Neural crest cell (in vitro differentiated cells): ENCODE measurements at places on chromosomes 3 and 15. TPM values are rescaled to one million over a fixed set of nuclear protein-coding genes. Genes with fewer than 3 reads are reported as not detected.

GRCh38 chr3:17423786-17424536, 318.5 kb downstream of the TBC1D5 start:
- no peaks in the 10 kb centered on the region for H3K27me3 ChIP-seq
- no peak for DNase-seq
- H3K27ac ChIP-seq = no peak overlapping the region
- H3K36me3 ChIP-seq = no peaks in the 10 kb centered on the region
- H3K4me1 ChIP-seq = no peaks in the 10 kb centered on the region
- H3K4me3 ChIP-seq = no peak overlapping the region

DNA sequence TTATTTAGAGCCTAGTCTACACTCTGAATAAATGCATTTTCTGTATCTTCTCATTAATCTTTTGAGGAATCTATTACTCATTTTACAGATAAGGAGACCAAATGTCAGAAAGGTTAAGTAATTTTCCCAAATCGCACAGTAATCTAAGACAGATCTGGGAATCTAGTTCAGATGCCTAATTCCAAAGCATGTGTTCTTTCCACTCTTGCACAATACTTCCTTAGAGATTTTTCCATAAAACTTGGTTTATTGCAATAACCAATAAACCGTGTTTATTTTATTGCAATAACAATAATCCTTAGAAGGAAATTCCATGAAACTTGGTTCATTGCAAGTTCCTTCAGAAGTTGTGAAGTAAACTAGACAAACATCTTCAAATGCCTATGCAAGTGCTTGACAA, 17.4 kb upstream of the COL8A1 start:
- DNase-seq = no peak
- no peaks in the 10 kb centered on the region for H3K27me3 ChIP-seq
- H3K4me1 ChIP-seq = no peaks in the 10 kb centered on the region
- no peak overlapping the region for H3K27ac ChIP-seq
- H3K4me3 ChIP-seq = no peak overlapping the region

DNA sequence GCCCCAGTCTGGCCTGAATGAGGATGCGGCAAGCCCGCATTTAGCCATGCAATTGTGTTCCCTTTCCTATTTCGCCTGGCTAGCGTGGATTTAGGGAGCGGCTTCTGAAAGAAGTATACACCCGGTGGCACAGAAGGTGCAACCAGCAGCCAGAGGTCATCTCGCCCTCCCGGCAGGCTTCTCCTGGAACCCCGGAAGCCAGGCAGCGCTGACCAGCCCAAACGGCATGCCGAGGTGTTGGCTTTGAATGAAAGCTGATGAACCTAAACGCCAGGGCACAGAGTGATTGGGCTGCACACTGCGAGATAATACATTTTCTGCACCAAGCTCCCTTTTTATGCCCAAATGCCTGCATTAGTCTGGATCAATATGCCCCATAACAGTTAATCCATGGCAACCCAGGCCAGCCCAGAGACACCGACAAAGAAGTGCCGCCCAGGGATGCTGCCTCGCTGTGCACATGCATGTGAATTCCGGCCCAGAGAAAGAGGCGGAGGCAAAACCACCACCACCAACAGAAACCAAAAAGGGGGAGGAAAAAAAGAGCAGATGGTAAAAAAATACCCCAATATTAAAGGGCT, 1.4 kb downstream of the SRGAP3 start:
- peak overlapping the region; percentile 67 for H3K27ac ChIP-seq
- H3K4me3 ChIP-seq = peak overlapping the region; percentile 89
- H3K36me3 ChIP-seq = peaks cover 5% of the 10 kb centered on the region
- H3K27me3 ChIP-seq = no peaks in the 10 kb centered on the region
- DNase-seq = peak; percentile 20

DNA sequence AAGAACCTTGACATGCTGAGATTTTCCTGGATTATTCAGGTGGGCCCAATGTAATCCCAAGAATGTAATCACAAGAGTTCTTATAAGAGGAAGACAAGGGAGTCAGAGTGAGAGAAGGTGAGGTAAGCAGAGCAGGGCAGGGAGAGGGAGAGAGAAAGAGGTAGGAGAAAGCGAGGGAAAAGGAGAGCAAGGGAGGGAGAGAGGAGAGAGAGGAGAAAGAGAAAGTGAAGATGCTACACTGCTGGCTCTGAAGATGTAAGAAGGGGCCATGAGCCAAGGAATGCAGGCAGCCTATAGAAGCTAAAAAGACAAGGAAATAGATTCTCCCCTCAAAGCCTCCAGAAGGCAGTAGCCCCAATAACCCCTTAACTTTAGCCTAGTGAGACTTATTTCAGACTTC, 28.7 kb upstream of the FAM98B start:
- H3K27me3 ChIP-seq = peaks cover 22% of the 10 kb centered on the region
- no peak overlapping the region for H3K27ac ChIP-seq
- H3K36me3 ChIP-seq = no peaks in the 10 kb centered on the region
- DNase-seq = no peak
- no peak overlapping the region for H3K4me3 ChIP-seq

- no peaks in the 10 kb centered on the region for H3K27me3 ChIP-seq
- H3K4me3 ChIP-seq = peak overlapping the region; percentile 87
- H3K27ac ChIP-seq = peak overlapping the region; percentile 99
- no peaks in the 10 kb centered on the region for H3K36me3 ChIP-seq
These were observed 141.1 kb downstream of the PGPEP1L start for GRCh38 chr15:98866511-98866910.

DNA sequence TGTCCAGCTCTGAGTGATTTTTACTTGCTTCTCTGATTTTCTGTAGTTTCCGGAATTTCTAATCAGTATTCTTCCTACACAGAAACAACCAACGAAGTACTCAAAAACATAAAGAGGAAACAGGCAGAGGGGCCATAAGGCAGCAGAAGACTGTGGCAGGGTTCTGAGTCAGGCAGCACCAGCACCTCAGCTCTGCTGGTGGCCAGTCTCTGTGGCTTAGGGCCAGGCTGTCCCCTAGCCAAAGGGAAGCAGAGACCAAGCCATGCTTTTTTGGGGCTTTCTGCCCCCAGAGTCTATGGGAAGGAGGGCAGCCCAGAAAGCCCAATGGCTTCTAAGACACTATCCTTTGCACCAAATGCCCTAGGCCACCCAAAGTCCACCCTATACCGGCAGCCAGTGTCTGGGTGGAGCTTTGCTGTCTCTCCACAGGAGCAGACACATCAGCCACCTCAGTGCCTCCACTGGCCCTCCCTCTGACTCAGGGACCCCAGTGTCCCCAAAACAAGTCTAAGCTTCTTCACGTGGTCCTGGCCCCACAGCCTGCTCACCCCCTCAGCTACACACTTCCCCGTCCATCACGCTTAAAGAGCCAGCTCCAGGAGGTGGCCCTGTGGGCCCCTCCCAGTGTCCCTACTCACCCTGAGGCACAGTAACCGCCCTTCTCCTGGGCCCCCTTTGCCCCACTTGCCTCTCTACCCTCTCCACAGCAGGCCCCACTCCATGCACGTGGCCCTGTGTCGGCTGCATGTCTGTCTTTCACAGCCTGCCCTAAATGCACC, 46.2 kb downstream of the CCDC12 start:
- no peak overlapping the region for H3K4me3 ChIP-seq
- peaks cover 6% of the 10 kb centered on the region for H3K36me3 ChIP-seq
- H3K27ac ChIP-seq = peak overlapping the region; percentile 52
- no peak for DNase-seq
- peaks cover 14% of the 10 kb centered on the region for H3K4me1 ChIP-seq
- no peaks in the 10 kb centered on the region for H3K27me3 ChIP-seq

- no peak for DNase-seq
- H3K4me1 ChIP-seq = peaks cover 5% of the 10 kb centered on the region
- H3K27me3 ChIP-seq = peaks cover 5% of the 10 kb centered on the region
- no peak overlapping the region for H3K4me3 ChIP-seq
- H3K36me3 ChIP-seq = no peaks in the 10 kb centered on the region
These were observed 40.0 kb downstream of the TYRO3 start for GRCh38 chr15:41599061-41599460.

DNA sequence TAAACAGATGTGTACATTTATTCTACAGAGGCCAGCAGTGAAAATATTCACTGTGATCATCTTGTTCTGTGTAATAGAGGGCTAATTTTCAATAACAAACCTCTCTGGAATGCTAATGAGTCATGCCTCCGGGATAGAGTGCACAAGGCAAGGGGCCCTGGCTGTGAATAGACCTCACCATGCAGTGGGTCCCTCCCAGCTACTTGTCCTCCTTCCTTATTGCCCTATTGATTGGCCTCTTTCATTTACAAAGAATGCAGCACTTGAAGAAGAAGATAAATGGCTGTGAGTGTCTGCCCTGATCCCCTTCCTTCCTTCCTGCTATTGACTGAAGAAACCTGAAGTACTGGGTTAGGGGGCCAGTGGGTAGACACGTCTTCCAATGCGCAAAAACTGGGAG, 436.3 kb downstream of the WDR72 start:
- H3K4me1 ChIP-seq = peaks cover 26% of the 10 kb centered on the region
- H3K27ac ChIP-seq = no peak overlapping the region
- H3K4me3 ChIP-seq = peak overlapping the region; percentile 20
- peaks cover 3% of the 10 kb centered on the region for H3K27me3 ChIP-seq
- no peaks in the 10 kb centered on the region for H3K36me3 ChIP-seq

DNA sequence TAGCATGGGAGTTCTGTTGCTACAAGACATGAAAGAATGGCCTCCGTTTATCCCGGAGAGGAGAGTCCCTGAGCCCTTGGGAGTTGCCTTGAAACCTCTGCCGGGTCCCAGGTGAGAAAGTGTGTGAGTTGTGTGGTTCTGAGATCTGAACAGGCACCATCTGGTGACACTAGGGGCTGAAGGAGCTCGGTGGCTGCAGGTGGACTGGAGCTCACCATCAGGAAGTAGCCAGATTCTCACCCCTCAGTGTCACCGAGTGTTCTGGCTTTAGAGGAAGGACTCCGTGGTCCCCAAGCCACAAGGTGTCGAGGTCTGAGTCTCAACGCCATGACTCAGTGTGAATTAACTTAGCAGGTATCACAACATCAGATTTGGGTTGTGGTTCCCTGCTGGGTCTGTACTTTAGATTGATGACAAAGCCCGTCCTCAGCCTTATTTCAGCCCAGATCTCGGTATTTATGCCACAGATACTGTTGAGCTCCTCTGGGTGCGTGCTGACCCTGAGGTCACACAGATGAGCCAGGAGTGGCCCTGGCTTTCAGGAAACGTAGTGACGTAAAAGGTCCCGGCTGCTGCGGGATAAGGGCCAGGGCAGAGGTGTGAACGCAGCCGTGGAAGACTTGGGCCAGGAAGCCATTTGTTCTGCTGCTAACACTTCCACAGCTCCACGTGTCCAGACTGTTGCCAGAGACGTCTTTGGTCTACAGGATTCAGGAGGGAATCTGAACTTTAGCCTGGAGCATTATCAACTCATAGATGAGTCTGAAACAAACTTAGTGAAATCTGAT, 54.4 kb downstream of the PGPEP1L start:
- DNase-seq = no peak
- H3K27me3 ChIP-seq = no peaks in the 10 kb centered on the region
- no peak overlapping the region for H3K4me3 ChIP-seq
- peaks cover 2% of the 10 kb centered on the region for H3K36me3 ChIP-seq
- H3K27ac ChIP-seq = peak overlapping the region; percentile 57
- no peaks in the 10 kb centered on the region for H3K4me1 ChIP-seq

DNA sequence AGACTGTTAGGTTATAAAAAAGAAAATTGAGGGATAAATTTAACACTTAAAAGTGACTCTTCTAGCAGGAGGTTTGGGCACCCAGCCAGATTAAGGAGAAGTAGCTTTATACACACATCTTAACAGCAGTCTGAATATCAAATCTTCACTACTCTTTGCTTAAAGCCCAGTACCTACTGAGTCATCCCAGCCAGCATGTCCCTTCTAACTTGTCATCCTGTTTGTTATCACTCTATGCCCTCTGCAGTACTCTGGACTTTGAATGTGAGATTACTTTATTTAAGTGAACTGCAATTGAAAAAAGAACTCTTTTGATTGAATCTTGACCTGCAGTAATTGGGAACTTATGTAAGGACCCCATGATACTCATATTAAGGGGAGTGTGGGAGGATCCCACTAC, 77.6 kb downstream of the FHIT start:
- no peak for DNase-seq
- peaks cover 7% of the 10 kb centered on the region for H3K4me1 ChIP-seq
- H3K36me3 ChIP-seq = no peaks in the 10 kb centered on the region

DNA sequence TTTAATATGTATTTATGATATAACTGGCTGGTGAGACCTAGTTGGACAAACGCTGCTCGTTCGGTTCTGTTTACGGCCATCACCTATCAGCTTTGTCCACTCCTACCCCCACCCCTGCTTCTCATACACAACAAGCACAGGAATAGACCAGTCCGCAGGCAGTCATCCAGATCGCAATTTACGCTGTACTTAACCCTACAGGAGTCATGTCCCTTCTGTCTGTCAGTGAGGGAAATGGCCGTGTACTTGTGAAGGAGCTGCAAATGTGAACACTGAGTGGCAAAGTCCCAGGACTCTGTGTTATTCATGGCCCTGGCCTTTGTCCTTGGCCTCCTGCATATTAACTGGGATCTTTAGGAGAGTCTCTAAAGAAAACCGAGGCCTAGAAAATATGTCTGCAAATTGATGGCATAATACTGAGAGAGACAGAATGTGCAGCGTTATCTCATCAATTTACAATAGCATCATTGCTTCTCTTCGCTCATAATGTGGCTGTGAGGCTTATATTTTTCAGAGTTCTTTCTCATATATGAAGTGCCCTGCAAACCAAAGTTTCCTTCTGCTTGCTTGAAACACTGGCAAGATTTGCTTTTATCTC, 7.2 kb upstream of the ABHD10 start:
- H3K36me3 ChIP-seq = peaks cover 7% of the 10 kb centered on the region
- H3K27me3 ChIP-seq = no peaks in the 10 kb centered on the region
- no peak overlapping the region for H3K4me3 ChIP-seq

GRCh38 chr3:141877911-141878310, 1.5 kb downstream of the ATP1B3 start:
- H3K27me3 ChIP-seq = peaks cover 4% of the 10 kb centered on the region
- H3K36me3 ChIP-seq = no peaks in the 10 kb centered on the region
- H3K4me3 ChIP-seq = peak overlapping the region; percentile 97
- no peak for DNase-seq
- H3K27ac ChIP-seq = peak overlapping the region; percentile 95
- peaks cover 41% of the 10 kb centered on the region for H3K4me1 ChIP-seq

DNA sequence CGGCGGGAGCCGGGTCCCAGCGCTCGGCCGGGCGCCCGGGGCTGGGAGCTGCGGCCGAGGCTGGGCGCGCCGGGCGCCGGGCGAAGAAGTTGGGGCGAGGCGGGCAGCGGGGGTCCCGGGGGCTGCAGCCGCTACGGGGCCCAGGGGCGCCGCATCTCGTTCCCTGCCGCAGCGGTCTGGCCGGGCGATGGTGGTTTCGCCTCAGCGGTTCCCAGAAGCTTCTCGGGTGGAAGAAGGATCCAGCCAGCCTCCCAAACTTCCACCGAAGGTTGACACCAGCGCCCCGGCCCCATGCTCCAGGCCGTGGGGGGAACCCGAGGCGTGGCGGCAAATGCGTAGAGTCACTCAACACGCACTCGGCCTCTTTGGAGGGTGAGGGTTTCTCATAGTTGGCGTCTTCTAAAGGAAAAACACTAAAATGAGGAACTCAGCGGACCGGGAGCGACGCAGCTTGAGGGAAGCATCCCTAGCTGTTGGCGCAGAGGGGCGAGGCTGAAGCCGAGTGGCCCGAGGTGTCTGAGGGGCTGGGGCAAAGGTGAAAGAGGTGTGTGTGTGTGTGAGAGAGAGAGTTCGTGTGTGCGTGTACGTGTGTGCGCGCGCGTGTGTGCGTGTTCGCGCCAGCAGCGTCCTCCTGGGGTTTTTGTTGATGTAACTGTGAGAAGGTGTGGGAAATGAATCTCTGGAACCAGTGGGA, 940 bp downstream of the BOC start:
- H3K4me3 ChIP-seq = peak overlapping the region; percentile 92
- peaks cover 16% of the 10 kb centered on the region for H3K27me3 ChIP-seq
- H3K4me1 ChIP-seq = peaks cover 76% of the 10 kb centered on the region
- H3K27ac ChIP-seq = peak overlapping the region; percentile 63
- no peak for DNase-seq
- peaks cover 9% of the 10 kb centered on the region for H3K36me3 ChIP-seq

Gene GADL1
- total RNA-seq = 0.12 TPM in 1 of 2 replicates, not detected in the other

Gene DOCK3
- 5.0 and 5.4 TPM in 2 replicates for total RNA-seq

Gene PLA2G4E
- not detected in 2 replicates for total RNA-seq

Gene CTXN2
- 0.18 and 0.26 TPM in 2 replicates for total RNA-seq
